ENCODE measurements at places on chromosomes 7 and 10.

- DNase-seq, result no peak
These were observed 233.9 kb downstream of the WDR37 start for GRCh38 chr10:1290071-1290471.

- no peak for DNase-seq
These were observed 40.0 kb downstream of the GARS1 start for GRCh38 chr7:30634634-30635201.

DNA sequence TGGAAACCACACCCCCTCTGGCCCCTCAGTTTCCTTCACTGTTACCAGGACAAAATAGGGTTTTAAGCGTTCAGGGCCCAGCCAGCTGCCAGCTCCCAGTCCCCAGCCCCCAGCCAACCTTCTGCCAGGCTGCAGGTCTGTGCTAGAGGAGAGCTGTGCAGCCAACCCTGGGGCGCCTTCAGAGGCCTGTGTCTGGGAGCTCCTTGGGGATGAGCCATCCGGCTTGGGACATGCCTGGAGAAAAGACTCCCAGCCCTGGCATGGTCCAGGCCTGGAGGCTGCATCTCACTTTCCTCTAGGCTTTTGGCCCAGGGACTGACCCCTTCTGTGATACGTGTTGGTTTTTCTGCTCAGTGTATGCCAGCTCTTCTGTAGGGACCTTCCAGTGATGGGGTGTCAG lies 487.6 kb upstream of the MGMT start:
- no peak for DNase-seq

- no peak for DNase-seq
These were observed 525.2 kb downstream of the LRMDA start for GRCh38 chr10:75956624-75957023.

- DNase-seq, result no peak
These were observed 146.3 kb downstream of the MDFIC start for GRCh38 chr7:115068220-115068619.

DNA sequence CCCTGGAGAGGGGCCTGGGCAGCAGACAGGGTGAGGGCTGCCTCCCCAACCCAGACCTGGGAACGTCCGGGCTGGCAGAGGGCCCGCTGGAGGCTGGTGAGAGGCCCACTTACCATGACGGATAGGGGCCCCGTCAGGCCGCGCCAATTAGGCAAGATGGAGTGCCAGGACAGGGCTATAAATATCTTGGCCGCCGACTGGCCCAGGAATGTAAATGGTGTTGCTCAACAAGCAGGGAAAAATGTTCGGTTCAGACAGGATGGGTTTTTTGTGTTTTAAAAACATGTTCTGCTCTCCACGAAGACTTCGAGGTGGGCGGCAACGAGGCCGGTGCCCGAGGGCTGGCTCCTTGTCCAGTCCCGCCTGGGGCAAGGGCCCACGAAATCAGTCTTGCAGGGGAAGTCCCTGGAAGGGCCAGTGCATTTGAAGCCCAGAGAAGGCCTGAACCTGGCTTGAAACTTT lies 35.8 kb upstream of the ELN start:
- no peak for DNase-seq

DNA sequence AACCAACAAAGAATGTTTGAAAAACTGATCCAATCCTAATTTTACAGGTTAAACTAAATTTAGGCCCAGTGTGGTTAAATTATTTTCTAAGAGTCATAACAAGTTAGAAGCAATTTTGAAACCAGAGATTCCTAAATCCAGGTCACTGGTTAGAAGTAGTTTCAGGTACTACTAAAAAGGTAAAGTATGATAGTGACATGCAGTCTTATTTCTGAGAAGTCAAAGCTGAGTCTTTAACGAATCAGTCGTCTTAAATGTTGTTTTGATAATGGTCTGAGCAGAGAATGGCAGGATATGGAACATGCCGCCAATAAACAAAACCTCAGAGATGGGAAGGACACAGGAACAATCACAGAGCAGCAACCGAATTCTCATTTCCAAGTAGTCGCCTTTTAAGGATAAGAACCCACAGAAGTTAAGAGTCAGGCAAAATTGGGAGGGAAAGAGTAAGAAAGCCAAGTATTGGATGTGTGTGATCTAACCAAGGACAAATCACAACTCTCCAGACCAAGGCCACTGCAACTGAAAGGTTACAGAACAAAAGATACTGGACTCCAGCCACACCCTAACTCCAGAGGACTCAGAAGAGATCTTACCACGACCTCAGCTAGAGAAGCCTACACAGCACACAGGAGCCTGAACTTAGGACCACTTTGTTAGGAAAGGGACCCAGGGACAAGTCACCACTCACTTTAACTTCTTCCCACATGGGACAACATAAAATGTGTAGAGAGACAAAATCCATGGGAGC lies 19.7 kb downstream of the TMEM243 start:
- no peak for DNase-seq

DNA sequence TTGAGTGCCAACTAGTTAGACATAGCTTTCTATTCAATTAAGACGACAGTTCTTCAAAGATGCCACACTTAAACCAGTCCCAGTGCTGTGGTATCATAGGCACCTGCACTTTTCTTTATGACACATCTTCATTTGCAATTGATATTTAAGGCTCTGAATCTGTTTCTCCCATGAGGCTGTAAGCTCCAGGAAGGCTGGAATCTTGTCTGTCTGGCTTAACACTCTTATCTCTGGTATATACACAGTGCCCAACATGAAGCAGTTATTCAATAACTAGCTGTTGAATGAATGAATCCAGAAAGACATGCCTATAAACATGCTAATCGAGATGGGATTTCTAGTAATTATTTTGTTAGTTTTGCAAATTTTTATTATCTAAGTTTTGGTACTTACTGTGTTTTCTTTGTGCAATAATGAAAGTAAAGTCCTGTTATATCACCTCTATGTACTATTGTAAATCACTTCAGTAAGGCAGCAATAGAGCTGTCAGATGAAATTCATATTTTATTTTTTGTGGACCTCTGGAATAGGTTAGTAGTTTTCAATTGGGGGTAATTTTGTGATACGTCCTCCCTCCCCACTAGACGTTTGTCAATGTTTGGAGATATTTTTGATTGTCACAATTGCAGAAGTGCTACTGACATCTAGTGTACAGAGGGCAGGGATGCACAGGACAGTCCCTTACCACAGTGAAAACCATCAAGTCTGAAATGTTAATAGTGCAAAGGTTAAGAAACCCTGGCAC lies 51.3 kb upstream of the STEAP4 start:
- no peak for DNase-seq

DNA sequence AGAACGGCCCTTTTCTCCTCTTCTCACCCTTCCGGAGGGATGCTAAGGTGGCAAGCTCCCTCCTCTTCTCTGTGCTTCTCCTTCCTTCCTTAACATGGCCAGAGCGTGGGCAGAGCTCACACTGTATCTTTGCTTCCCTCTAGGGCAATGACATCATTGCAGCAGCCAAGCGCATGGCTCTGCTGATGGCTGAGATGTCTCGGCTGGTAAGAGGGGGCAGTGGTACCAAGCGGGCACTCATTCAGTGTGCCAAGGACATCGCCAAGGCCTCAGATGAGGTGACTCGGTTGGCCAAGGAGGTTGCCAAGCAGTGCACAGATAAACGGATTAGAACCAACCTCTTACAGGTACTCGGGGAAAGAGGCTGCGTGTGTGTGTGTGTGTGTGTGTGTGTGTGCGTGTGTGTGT lies 36.6 kb downstream of the AP3M1 start:
- DNase-seq, result no peak

DNA sequence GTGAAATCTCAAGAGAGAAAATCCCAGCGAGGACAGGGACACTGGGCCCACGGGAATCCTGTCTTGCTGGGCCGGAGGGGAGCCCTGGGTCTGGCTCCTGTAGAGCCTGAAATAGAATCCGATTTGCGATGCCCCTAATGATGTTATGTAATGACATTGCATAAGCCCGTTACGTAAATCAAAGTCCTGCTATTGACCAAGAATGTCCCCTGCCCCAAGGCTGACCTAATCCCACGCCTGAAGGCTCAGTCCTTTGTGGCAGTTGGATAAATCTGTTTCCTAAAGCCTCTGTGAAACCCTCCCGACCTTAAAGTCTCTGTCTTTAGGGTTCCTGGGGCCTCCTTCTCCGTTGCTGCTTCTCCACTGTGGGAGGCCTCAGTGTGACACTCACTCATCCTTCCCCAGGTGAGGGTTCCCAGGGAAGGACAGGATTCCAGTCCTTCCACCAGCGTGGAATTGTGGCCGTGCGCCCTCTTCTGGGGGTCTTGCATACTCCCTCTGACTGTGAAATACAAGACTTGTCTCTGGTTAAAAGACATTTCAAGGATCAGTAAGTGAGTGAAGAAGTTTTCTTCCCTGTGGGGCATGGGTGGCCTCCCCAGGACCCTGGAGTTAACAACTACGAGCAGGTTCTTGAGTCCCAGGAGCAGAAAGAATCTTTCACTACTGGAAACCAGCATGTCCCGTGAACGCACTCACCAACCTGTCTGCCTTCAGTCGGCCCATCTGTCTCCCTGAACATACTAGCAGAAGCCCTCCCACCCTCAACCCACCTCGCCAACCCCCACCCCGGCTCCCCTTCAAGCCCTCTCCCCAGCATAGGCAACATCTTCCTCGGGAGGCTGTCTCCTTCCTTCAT lies 19.8 kb downstream of the ZNF467 start:
- no peak for DNase-seq

DNA sequence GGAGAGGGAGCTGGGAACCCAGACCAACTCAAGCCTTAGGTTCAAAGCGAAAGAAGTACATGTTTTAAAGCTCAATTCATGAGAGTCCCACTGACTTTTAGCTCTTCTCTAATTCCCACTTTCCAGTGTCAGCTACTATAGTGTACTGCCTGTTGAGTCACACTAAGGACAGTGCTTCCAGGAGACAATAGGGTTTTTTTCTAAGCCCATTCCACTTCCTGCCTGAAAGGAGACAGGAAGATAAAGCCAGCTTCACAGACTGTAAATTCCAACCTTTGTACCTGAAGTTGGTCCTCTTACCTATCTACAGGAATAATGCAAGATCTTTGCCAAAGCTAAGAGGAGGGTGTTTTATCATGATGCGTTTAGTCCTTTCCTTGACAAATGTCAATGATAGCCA lies 4.4 kb downstream of the MSRB2 start:
- DNase-seq, result no peak

DNA sequence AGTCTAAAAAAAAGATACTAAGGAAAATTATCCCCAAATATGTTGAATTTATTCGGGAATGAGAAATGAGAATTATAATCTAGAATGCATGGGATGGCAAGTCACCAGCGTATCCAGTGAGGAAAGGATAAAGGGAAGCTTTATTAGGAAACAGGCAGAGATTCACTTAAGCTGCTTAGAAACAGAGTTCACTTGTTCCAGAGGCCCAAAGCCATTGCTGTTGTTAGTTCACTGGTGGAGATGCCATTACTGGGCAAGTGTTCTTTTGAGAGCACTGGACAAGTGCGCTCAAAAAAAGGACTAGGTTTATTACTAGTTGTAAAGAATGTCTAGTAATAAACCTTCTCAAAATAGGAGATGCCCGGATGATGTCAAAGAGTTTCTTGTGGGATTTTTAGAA lies 51.2 kb downstream of the MICU1 start:
- DNase-seq, result peak; percentile 33

- DNase-seq, result no peak
These were observed 252.6 kb upstream of the IGFBP3 start for GRCh38 chr7:46173476-46174195.

DNA sequence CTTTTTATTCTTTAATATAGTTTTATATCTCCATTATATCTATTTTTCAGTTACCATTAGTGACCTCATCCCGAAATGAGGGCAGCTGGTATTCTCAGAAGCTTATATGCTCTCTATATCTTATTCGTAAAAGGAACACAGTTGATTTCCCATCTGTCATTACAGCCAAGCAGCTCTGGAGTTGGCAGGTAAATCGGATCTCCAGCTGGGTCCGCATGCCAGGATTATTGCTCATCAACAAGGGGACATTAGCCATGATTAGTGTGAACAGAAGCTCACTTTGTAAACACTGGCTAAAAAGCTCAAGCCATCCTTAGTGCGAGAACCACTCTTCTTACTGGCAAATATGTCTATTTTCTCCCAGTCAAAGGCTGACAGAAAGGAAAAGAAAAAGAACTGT lies 180.3 kb downstream of the NPSR1 start:
- DNase-seq, result no peak

- no peak for DNase-seq
These were observed 49.1 kb downstream of the TCF7L2 start for GRCh38 chr10:112999102-112999501.
